CD4-positive, alpha-beta T cell treated with Interleukin-2 at 100 ng/mL for 4 hours (primary cell): ENCODE measurements at places on chromosomes 12 and 14.

DNA sequence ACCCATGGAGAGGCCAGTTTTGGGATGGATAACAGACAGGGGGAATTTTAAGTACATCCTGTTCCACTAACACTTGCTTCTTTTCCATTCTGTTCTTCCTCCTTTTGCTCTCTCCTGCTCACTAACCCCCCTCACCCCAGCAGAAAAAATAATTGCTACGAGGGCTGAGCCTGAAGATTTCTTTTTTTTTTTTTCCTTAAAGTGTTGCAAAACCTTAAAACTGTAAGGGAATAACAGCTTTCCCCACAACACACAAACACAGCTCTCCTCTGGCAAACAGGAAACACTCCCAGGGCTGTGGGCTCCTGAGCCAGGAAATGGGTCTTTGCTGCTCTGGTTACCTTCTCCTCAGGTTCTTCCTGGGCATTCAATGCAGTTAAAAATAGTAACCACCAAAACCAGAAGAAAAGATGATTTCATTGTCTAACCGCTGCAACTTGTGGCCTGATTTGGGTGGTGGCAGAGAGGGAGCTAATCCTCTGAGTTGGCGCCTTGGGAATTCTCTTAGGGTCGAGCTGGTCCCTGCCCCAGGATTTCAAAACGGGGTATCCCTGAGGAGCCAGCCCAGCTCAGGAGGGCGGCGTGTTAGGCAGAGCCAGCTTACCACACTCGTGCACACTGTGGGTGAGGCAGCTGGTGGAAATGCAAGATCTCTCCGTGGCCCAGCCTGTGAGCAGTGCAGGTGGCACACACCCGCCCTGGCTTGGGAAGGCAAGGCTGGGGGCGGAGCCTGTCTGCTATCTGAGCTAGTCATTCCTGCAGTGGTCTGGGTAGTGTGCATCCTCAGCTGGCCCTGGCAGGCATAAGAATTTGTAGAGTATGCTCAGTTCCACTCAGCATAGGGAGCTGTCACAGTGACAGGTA is 17.1 kb upstream of the EMP1 start:
- peak; percentile 65 for DNase-seq

DNA sequence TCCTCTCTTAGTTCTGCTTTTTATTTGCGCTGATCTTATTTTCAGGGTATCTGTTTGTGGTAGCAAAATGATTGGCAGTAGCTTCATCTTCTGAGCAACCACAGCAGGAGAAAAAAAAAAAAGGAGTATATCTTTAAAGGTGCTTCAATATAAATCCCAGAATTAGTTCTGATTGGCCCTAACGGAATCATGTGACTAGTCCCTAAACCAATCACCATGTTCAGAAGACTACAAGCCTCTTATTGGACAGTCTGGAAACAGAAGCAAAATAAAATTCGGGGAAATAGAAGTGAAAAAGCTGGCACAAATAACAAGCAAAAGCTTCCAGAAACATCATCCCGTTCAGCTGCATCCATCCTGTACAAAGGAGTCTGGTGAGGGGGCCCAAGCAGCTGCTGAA is 49.9 kb upstream of the PTPRO start:
- DNase-seq: no peak

DNA sequence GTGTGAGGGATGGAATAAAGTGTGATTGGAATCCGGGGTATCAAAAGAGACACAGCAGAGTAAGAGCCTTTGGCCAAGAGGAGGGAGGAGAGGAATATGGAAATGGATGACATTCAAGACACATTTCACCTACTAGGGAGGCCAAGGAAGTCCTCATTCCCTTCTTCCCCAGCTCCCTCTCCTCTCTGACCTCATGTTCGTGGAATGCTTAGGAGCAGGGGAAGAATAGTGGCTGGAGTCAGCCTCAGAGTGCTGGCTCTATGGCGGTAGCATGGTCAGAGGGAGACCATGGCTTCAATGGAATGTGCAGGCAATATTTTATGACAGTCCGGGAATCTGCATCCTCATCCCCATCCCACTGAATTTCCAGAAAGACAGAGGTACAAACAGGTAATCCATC is 196.6 kb downstream of the EGLN3 start:
- no peak for DNase-seq

GRCh38 chr12:108369736-108370396 is 30.8 kb upstream of the CMKLR1 start:
- DNase-seq: no peak

GRCh38 chr14:60878536-60878935 is 102.3 kb downstream of the TRMT5 start:
- DNase-seq: no peak

DNA sequence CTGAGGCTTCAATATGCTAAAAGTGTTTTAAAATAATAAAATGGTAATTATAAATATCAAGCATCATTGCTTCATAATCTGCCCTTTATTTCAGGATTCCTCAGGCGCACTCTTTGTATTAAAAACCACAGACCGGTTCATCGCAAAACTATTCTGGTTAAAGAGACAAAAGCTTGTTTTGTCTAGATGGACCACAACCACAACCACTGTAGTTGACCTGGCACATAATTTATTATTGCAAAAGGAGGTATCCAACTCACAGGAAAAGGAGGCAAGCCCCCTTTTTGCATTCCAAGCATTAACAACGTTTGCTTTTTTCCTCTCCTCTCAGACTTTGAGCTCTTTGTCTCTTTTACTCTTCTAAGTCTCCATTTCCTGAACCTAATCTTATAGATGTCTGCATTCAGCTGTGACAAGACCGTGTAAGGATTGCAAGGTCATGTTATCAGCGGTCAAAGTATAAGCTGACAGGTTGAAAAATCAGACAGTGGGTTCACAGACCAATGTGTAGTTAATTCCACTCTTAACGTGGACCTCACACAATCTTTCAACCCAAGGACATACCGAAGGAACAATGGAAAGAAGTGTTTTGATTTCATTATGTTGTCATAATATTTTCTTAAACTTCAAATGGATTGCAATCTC is 1057.6 kb downstream of the GALC start:
- no peak for DNase-seq

- DNase-seq: no peak
These were observed 86.3 kb upstream of the TMTC2 start for GRCh38 chr12:82600379-82600778.

GRCh38 chr12:30687265-30687986 is 8.2 kb downstream of the IPO8 start:
- DNase-seq: no peak

DNA sequence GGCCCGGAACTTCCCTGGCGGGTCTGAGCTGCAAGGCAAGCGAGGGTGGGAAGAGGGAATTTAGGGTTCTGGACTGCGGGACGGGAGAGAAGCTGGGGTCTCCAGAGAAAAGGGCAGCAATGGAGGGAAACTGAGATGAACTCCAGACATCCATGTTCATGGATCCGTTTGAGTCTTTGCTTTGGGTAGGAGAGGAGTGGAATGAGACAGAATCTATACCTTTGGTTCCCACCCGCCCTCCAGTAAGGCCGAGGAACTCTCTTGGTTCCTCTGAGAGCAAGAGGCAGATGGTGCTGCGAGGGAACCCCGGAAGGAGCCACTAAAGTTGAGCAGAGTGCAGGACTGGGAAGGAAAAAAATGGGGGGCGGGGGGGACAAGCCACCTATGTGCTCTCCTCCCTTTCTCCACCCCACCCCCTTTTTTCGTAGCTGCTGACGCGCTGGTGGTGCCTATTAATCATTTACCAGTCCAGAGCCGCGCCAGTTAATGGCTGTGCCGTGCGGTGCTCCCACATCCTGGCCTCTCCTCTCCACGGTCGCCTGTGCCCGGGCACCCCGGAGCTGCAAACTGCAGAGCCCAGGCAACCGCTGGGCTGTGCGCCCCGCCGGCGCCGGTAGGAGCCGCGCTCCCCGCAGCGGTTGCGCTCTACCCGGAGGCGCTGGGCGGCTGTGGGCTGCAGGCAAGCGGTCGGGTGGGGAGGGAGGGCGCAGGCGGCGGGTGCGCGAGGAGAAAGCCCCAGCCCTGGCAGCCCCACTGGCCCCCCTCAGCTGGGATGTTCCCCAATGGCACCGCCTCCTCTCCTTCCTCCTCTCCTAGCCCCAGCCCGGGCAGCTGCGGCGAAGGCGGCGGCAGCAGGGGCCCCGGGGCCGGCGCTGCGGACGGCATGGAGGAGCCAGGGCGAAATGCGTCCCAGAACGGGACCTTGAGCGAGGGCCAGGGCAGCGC is 1.2 kb downstream of the SSTR1 start:
- no peak for DNase-seq

DNA sequence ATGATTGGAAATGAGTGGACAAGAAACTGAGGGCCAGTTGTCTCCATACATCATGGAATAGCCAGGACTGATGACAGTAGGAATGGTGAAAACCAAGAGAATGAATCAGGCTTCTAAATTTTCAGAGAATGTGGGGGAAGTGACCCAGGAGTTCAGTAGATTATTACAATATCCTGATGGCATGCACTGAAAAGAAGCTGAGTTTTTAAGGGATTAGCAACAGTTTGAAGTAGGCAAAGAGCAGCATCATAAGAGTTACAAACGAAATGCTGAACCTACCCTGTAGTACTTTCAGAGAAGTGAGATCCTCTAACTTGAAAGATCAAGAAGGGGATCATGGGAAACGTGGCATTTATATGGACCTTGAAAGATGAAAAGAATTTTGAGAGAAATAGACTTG is 13.2 kb downstream of the SLC2A14 start:
- no peak for DNase-seq

DNA sequence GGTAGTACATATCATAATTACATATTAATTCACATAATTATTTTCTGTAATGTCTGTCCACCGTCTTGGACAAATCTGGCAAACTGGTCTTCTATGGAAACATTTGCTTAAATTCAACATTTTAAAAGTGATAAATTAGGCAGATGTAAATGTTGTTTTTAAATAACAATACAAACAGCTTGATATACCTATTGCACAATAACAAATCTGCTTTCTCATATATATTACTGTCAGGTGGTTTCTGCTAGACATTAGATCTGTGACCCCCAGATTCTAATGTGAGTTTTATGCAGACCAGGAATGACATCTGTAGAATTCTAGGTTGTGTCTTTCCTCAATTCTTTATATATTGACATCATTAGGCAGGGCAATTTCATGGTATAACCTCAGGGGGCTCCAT is 173.3 kb downstream of the CCDC59 start:
- DNase-seq: no peak

DNA sequence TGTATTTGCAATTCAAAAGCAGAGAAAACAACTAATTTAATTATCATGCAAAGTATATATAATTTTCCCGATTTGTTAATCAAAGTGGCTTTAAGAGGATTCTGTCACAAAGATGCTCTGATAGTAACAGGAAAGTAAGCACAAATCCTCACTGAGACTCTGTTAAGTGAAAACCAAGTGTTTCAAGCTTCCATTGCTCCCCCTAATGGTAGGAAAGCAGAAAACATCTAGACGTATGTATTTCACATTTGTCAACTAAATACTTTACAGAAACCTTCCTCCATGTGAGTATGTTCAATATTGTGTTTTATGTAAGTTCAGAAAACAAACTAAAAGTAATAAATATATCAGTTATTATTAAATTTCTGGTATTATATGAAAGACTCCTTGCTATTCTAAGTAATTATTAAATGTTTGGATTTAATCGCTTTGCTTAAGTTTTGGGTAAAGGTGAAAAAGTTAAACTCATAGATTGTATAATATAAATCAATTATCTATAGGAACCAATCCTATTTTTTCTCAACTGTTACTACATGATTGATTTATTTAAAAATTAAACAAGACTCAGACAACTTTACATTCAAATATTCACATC is 1.5 kb upstream of the NTS start:
- DNase-seq: peak; percentile 31

DNA sequence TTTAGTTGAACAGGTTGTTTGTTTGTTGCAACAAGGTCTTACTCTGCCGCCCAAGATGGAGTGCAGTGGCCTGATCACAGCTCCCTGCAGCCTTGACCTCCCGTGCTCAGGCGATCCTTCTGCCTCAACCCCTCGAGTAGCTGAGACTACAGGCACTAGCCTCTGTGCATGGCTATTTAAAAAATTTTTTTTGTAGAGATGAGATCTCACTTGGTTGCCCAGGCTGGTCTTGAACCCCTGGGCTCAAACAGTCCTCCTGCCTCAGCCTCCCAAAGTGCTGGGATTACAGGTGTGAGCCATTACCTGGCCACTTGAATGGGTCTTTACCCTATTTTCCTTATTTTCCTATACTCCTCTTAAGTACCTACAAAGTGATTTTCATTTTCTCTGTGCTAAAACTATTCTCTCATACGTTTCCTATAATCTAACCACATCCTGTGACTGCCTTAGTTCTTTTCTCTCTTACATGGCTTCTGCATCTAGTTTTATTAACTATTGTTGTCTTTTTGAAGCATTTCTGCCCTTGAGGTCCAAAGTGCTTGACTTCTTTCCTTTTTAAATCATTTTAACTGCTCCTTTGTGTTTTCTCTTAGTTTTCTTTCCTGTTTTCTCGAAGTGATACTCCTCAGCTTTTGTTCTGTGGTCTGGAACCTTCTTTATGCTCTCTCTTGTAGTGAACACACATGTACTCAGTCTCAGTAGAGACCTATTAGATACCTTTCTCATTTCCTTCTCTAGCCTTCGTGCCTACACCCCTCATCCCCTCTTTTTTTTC is 14.1 kb downstream of the GPX2 start:
- DNase-seq: peak; percentile 21

- no peak for DNase-seq
These were observed 17.1 kb downstream of the PRKCH start for GRCh38 chr14:61338457-61338856.

- DNase-seq: peak; percentile 7
These were observed 191.6 kb downstream of the DUSP6 start for GRCh38 chr12:89160716-89161123.

DNA sequence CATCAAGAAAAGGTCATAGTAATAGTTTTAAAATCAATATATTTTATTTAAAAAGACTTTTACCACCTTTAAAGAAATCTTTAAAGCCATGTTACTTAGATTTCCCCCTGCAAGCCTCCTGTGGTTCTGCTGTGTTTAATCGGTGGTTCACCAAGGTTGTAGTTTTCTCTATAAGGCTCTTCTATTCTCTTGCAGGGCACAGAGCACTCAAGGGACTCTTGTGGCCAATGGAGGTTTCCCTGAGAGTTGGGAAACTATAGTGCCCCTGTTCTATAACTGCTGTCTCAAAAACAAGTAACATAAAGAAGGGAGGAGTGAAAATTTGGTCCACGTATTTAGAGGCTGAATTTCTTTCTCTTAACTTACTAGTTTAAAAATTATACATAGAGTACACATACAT is 25.0 kb downstream of the DACT1 start:
- DNase-seq: no peak

- no peak for DNase-seq
These were observed 903 bp downstream of the PARPBP start for GRCh38 chr12:102120886-102121285.

- no peak for DNase-seq
These were observed 2.2 kb downstream of the BLOC1S1 start for GRCh38 chr12:55718015-55718414.

DNA sequence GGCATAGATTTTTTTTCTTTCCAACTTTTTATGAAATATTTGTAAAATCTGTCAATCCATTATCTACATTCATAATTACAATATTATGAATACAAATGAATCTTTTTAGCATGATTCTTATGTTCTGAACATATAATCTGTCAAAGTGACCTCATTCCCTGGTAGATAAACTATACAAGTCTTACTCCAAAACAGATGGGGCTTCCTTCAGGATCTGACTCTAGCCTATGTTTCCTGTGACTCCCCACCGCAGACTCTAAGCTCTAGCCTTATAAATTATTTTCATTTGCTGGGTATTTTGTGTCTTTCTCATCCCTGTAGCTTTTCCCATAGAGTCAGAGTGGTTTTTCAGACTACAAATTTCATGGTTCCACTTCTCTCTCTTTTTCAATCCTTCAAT is 202.1 kb upstream of the KITLG start:
- DNase-seq: no peak

- no peak for DNase-seq
These were observed 1.2 kb downstream of the SOCS2 start for GRCh38 chr12:93573552-93574223.

- no peak for DNase-seq
These were observed 452.4 kb upstream of the LRFN5 start for GRCh38 chr14:41154143-41154807.
